NCI-H2081 treated with DMSO at 0.1 percent for 48 hours (cell line): ENCODE measurements at places on chromosomes 16 and 17.

- no peak for DNase-seq
Measured at GRCh38 chr16:3458278-3458851, 14.9 kb downstream of the NAA60 start.

GRCh38 chr16:57427824-57428223, 19.4 kb downstream of the CIAPIN1 start:
- no peak for DNase-seq

- no peak for DNase-seq
Measured at GRCh38 chr17:65292430-65292829, 155.3 kb downstream of the RGS9 start.

DNA sequence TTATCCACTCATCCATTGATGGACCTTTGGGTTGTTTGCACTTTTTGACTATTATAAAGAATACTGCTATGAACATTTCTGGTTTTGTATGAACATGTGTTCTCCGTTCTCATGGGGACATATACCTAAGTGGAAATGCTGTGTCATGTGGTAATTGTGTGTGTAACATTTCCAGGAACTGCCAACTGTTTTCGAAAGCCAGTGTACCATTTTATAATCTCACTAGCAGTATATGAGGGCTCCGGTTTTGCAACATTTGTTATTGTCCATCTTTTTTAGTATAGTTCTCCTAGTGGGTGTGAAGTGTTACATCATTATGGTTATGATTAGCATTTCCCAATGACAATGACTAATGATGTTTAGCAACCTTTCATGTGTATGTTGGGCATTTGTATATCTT, 5.1 kb upstream of the TRIM25 start:
- DNase-seq = no peak
